HTR-8/SVneo (cell line): ENCODE measurements at places on chromosomes 3 and 15.

- DNase-seq = no peak
Measured at GRCh38 chr3:183278479-183279088, 25.5 kb downstream of the B3GNT5 start.

GRCh38 chr3:64271631-64272030 is 46.4 kb upstream of the PRICKLE2 start:
- DNase-seq = no peak

DNA sequence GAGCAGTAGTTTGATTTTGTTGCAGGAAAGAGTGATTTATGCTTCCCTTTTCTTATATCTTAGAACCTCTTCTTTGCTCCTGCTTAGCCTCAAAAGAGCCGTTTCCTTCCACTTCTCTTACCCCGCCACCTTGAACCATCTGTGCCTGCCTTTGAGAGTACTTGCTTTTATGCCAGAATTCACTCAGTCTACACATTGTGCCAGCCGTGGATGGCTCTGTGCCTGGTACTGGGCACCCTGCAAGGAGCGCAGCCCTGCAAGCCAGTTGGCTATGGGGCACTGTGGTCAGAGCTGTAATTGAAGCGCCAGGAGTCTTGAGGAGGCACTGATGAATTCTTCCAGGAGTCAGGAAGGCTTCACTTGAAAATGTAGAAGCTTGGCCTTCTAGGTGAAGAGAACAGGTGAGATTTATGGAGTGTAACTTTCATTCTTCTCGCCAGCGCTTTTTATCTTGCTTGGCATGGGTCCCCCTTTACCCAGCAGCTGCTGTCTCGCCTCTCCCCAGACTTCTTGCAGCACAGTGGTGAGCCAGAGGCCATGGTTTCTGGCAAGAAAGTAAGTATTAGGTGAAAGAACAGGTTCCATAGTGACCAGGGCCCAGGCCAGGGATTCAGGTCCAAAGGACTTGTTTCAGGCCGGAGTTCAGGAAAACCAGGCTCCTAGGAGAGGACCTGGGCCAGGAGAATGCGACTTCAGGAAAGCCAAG is 4.9 kb downstream of the TMED3 start:
- DNase-seq = no peak

GRCh38 chr15:29124581-29125381 is 144.8 kb downstream of the NSMCE3 start:
- DNase-seq = peak; percentile 20

DNA sequence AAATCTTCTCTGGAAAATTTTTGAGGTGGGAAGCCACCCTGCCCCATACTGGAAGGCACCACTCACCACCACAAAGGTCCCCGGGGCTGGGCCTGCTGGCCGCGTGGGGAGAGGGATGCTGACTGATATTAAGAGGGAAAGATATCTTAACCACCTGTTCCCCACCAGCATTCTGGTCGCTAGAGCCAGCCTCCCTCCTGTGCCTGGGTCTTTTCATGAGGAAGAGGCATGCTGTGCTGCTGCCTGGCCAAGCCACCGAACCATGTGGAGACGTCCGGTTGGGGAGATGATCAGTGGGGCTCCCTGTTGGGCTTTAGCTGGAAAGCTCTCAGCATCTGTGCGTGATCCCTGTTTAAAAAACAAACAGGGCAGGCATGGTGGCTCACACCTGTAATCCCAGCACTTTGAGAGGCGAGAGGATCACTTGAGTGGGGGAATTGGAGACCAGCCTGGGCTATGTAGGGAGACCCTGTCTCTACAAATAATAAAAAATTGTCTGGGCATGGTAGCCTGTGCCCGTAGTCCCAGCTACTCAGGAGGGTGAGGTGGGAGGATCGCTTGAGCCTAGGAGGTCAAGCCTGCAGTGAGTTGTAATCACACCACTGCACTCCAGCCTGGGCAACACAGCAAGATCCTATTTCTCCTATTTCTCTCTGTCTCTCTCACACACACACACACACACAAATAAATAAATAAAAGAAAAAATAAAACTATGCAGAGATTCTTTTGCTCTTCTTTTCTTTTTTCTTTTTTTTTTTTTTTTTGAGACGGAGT is 1.0 kb downstream of the KLHL18 start:
- no peak for DNase-seq

DNA sequence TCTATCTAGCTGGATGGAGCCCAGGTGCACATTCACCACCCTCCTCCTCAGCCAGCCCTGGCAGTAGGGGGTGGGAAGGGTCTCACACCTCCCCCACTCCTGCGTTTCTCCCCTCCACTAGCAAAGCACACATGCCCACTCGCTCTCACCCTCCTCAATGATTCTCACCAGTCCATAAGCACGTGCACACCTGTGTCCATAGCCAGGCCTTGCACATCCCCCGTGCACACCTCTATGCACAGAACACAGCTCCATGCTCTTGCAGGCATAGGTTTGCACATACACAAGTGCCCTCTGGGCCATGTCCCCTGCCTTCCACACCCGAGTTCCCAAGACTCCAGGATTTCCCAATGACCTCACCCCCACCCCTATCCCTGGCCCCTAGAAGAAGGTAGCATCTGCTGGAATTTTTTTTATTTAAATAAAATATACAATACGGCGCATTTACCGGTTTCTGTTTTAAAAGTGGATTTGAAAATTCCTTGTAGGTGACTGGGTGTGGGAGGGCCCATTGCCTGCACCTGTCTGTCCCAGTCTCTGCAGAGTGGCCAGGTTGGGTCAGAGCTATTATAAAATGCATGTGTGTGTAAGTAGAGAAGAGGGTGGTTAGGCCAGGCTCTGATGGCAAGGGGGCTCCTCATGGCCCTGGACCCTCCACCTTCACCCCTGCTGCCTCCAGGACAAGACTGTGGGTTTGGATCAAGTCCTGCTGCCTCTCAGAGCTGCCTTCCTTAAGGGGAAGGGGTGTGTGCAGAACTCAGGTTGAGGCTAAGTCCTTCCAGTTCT is 49.1 kb downstream of the HCN4 start:
- no peak for DNase-seq

DNA sequence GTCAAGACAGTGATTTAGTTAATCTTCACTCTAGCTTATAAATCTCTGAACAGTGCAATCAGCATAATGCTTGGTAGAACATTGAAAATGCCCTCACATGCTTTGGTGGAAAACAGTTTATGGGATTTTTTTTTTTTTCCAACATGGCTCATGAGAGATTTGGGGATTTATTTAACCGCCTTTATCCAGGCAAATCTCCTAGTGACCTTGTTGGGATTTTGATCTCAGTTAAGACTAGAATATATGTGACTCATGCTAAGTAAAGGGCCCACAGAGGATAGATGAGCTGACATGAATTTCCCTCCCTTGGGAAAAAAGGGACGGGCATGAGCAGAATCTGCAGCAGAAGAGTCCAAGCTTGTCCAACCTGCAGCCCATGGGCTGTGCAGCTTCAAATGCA is 18.7 kb downstream of the LRTM1 start:
- DNase-seq = no peak

DNA sequence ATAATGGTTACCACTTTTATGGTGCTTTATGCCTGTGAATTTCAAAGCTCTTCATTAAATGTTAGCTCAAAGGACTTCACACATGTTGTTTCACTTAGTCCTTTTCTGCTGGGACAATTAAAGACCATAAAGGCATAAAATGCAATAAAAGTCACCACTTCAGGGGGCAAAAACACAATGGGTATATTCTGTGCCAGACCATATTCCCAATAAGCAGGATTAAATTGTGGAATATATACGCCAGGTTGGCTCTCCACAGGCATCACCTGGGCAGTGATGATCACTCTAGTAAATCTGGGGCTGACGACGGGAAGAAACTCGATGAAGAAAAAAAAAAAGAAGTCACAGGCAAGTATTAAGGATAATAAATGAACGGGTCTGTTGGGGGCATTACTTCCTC is 370.2 kb upstream of the CNTN4 start:
- no peak for DNase-seq

- DNase-seq = no peak
Measured at GRCh38 chr15:42919308-42919707, 1.3 kb downstream of the TTBK2 start.

GRCh38 chr15:28915041-28915810 is 29.5 kb downstream of the APBA2 start:
- DNase-seq = no peak

GRCh38 chr3:16720367-16720940 is 115.2 kb upstream of the DAZL start:
- DNase-seq = no peak

- DNase-seq = no peak
Measured at GRCh38 chr15:39784638-39785037, 2.0 kb upstream of the FSIP1 start.

- no peak for DNase-seq
Measured at GRCh38 chr3:5565026-5565425, 377.5 kb downstream of the EDEM1 start.

DNA sequence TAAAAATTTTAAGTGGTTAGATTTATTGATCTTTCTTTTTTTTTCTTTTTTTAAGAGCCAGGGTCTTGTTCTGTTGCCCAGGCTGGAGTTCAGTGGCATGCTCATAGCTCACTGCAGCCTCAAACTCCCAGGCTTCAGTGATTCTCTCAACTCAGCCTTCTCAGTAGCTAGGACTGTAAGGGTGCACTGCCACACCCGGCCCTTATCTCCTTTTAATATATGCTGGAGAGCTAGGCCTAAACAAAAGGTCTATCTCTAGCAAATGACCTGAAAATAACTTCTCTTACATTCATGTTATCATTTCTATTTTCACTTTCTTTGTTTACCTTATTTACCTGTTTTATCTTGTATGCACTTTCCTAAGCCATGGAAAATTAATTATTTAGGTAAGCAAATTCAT is 35.2 kb upstream of the MELTF start:
- DNase-seq = no peak

GRCh38 chr15:74428442-74428787 is 5.3 kb downstream of the SEMA7A start:
- DNase-seq = no peak

- DNase-seq = peak; percentile 94
Measured at GRCh38 chr15:41490355-41490754, 3.3 kb upstream of the ITPKA start.

DNA sequence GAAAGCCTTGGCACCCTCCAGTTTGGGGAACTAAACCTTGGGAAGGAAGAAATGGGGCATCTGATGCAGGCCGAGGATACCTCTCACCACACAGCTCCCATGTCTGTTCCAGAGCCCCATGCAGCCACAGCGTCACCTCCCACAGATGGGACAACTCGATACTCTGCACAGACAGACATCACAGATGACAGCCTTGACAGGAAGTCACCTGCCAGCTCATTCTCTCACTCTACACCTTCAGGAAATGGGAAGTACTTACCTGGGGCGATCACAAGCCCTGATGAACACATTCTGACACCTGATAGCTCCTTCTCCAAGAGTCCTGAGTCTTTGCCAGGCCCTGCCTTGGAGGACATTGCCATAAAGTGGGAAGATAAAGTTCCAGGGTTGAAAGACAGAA is 7.7 kb downstream of the MAP1A start:
- DNase-seq = no peak

GRCh38 chr3:69051756-69052471 is at the start of gene TMF1:
TMF1 (minus strand) TSS chr3:69052333; CDS start chr3:69052086, 247 bp downstream.
- peak; percentile 97 for DNase-seq

DNA sequence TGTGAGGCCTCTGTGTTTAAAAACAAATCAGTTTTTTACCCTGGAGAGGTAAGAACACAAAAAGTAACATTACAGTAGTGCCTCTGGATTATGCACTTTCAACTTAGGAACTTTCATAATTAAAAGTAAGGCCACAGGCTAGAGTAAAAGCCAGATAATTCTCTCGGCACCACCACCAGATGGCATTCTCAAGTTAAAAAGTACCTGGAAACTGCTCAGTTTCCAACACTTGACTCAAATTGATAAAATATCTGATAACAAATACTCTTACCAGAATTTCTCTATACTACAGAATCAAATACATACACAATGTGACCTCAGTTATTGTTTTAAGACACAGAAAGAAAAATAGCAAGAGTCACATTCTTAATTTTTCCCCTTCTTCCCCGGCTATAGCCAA is 19.9 kb downstream of the SPICE1 start:
- DNase-seq = no peak

DNA sequence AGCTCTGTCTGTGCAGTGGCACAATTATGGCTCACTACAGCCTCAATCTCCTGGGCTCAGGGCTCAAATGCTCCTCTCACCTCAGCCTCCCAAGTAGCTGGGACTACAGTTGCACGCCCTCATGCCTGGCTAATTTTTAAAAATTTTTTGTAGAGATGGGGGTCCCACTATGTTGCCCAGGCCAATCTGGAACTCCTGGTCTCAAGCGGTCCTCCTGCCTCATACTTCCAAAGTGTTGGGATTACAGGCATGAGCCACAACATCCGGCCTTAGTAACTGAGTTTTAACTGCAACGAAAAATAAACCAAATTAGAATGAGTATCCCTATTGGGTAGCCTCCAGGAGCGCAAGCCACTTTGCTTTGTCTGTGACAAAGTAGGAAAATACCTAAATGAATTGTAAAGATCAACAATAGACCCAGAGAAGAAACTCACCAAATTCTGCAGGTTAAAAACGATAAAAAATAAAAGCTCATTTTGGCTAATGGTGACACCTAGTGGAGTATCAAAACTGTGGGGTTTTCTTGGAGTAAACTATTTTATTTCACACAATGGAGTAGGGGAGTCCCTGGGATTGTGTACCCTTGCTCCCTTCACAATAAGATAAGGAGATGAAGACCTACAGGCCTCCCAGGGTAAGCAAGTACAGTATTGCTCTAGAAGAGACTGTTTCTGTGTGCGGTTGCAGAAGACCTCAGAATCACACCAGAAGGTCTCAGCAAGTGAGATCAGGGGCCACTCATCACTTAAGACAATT is 21.0 kb upstream of the CA12 start:
- peak; percentile 35 for DNase-seq

GRCh38 chr3:136819731-136820679 is 1.1 kb downstream of the SLC35G2 start:
- peak; percentile 61 for DNase-seq

DNA sequence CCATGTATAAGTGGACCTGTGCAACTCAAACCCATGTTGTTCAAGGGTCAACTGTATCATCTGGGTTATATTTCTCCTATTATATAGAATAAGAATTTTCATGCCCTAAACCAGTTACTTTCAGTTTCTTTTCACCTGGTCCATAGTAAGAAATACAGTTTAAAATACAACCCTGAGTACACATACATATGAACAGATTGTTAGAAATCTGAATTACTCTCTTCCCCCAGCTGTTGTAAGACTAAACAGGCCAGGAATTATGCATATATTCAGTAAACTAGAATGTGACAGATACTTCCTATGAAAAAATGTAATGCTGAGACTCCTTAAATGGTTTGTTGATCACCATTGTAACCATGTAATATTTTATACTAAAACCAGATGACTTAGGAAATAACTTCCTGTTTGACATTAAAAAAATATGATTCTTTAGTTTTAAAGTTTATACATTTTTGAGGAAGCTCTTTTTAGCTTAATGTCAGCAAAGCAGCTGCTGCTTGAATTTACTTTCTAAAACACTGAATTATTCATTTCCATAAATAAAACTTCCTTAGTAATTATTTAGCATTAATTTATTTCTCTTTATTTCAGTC is 52.5 kb upstream of the ZCWPW2 start:
- DNase-seq = no peak

DNA sequence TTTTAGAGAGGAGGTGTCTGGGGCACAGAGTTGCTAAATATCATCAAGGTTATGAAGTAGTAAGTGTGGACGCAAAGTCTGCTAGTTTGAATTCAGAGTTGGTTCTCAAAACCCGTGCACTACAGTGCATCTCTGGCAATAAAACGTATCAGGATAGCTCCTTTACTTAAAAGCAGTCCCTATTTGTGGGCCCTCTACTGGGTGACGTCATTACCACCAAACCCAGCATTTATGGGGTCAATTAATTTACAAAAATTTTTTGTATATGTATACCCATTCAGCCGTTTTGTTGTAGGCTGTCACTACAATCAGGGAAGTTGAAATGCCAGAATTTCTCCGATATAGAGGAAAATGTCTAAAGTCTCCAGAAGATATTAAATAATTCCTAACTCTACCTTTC is 8.8 kb downstream of the OR4F15 start:
- no peak for DNase-seq
